ENCODE measurements at places on chromosomes 12 and 14.

DNA sequence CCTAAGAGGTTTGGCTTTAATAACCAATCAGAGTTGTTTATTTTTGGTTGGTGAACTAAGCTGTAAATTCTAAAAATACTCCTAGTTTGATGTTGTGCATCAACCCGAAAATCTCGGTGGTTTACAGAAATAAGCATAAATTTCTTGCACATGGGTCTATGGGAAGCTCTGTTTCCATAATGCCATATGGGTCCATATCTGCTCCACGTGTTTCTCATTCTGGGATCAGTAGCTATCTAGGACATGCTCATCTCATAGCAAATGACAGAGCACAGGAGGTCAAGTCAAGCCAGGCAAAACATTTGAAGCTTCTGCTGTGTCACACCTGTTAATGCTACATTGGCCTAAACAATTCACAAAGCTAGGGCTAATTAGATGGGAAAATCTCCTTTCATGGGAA lies 23.1 kb downstream of the NUP37 start:
- no peak for DNase-seq

- DNase-seq = no peak
These were observed 77.9 kb upstream of the AVPR1A start for GRCh38 chr12:63228853-63229252.

- no peak for DNase-seq
These were observed 1487.7 kb upstream of the SEL1L start for GRCh38 chr14:83021323-83021722.

DNA sequence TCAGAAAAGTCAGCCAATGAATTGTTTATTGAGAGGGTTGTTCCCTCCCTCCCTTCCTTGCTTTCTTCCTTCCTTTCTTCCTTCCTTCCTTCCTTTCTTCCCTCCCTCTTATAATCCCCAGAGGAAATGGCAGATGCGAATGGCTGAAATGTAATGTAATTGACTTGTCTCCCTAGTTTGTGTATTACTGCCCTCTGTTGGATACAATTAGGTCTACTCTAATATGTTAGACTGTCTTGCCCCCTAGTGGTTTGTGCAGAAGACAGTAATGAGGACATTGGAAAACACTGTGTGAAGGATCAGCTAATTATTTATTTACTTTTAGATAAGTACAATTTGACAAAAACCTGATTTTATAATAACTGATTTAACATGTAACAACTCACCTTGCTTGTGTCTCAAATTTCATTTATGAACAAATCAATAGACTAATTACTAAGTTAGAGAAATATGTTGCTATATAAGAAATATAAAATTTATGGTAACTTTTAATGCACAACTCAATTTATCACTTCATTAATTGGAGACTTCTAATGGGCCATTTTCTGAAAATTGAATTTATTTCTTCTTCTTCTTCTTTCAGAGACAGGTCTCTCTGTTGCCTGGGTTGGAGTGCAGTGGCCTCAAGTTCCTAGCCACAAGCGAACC lies 229.8 kb upstream of the LRIG3 start:
- DNase-seq = no peak

DNA sequence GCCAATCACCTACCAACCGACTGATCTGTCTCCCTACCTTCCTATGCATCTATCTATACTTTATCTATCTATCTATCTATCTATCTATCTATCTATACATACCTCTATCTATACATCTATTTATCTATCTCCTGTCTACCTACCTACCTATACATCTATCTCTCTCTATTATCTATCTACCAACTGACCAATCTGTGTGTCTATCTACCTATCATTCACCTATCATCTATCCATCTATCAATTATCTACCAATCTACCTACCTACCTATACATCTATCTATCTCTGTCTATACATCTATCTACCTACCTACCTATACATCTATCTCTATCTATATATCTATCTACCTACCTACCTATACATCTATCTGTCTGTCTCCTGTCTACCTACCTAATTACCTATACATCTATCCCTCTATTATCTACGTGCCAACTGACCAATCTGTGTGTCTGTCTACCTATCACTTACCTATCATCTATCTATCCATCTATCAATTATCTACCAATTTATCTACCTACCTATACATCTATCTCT lies 3.5 kb downstream of the DNAH10 start:
- no peak for DNase-seq
